ENCODE measurements at places on chromosomes 13 and 19.

DNA sequence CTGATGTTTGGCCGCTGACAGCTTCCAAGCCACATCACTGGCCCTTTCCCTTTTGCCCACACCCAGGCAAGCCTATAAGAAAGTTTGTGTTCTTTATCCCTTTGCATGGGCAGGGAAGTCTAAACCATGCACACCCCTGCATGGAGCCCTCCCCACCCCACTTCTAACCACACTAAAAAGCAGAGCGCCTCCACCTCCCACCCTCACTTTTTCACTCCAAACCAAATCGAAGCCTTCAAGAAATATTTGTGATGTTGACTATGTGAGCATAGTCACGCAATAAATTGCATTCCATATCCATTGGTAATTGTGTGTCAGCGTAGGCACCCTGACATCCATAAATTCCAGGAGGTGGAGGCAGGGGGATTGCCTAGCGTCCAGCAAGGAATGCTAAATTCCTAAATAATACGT, 104.4 kb upstream of the LSM14A start:
- no peak for DNase-seq

- DNase-seq: no peak
These were observed 11.2 kb downstream of the IL17D start for GRCh38 chr13:20714563-20715329.

DNA sequence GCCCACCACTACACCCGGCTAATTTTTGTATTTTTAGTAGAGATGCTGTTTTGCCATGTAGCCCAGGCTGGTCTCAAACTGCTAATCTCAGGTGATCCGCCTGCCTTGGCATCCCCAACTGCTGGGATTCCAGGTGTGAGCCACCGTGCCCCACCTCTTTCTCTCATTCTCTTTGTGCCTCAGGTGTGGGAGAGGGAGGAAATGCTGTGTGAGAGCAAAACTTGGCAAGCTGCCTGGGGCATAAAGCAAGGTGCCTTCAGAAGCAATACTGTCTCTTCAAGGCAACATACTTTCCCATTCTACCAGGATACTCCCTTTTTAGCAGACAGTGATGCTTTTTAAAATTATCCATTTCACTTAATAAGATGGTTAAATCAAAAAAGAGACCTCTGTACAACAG, 53.2 kb upstream of the RFC3 start:
- no peak for DNase-seq

DNA sequence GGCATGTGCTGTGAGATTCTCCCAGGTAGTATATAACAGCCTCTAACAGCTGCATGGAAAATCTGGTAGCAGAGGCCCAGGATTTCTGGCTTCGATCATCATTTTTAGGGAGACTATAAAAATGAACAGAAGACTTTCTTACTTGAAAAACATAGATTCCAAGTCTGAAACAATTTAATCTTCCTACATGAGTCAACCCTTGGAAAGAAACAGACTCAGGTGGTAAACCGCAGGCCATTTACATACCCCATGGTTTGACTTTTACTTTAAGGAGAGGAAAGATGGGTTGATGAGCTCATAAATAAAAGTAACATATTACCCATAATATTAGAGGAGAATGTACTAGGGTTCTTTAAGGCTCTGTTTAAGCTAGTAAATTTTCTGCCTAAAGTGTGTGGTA, 121.6 kb downstream of the CYSLTR2 start:
- DNase-seq: no peak

GRCh38 chr13:49539746-49540145, 44.0 kb downstream of the PHF11 start:
- no peak for DNase-seq

- no peak for DNase-seq
These were observed 20.3 kb downstream of the PLA2G4C start for GRCh38 chr19:48090281-48090802.

GRCh38 chr19:32231691-32232090, 113.7 kb upstream of the ZNF507 start:
- no peak for DNase-seq

DNA sequence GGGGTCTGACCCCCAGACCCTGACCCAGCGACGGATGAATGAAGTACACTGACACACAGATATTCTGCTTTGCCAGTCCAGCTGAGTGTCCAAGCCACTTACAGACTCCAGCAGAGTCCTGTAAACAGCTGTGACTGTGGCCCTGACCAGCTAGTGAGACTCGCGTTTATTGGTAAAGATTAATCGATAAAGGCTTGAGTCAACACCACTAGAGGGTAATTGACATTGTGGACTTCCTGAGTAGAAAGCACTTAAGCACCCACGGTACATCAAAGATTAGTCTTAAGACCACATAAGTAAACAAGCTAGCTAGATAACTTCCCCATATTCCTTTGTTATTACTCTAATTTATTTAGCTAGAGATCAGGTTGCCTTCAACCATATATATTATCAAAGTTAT, 146.0 kb downstream of the OXGR1 start:
- no peak for DNase-seq

GRCh38 chr13:21039097-21039800, 22.1 kb downstream of the LATS2 start:
- no peak for DNase-seq

DNA sequence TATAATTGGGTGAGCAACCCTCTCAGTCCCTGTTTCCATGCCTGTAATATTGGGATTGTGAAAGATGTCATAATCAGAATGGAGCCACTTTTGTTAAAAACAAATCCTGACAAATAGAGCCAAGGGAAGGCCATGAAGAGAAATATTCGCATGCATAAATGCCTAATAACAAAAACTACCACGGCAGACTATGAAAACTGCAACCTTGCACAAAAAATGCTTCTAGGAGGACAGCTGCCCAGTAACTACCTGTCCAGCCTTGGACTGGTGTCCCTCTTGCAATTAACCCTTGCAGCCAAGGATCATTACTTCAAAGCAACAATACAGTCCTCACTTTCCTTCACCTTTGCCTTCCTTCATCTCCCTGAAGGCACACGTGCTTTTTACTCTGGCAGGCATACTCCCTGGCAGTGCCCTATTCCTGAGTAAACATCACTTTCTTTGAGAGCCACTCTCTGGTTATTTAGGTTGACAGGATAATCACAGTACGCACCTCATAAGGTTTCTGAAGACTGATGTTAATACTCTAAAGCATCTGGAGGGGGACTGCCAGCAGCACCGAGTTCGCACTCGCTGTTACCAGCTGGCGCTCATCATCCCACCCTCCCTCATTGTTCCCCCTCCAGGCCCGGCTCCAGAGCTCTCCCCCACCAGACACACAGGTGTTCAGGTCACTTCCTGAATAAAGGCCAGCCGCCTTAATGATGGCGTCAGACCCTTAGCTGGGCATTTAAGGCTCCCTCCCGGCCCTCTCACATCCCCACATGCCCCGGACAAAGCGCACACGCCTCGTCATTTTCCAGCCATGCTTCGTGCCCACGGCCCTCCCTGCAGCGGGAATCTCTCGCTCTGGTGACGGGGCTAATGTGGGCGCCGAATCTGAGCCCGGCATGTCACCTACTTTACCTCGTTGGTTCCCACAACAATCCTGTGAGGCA, 57.3 kb downstream of the CDADC1 start:
- no peak for DNase-seq

- no peak for DNase-seq
These were observed 347.8 kb downstream of the ZNF536 start for GRCh38 chr19:30719999-30720345.

DNA sequence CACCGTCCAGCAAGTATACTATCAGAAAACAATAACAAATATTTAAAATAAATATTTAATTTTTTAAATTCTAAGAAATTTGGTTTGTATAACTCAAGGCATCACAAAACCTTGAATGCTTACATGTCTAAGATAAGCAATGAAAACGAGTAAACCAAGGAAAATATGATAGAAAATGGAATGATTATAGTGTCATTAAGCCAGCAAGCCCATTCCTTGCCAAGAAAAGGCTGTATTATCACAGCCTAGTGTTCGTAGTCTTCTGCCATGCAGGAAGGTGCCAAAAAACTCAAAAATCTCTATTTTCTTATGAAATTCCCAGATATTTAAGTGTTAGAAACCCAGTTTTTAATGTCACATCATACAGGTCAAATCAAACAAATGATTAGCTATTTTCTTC, 136.4 kb downstream of the STOML3 start:
- no peak for DNase-seq

- DNase-seq: no peak
These were observed 99.2 kb downstream of the SLC7A1 start for GRCh38 chr13:29496241-29496712.

GRCh38 chr19:56623006-56623405, 20.0 kb upstream of the SMIM17 start:
- no peak for DNase-seq

DNA sequence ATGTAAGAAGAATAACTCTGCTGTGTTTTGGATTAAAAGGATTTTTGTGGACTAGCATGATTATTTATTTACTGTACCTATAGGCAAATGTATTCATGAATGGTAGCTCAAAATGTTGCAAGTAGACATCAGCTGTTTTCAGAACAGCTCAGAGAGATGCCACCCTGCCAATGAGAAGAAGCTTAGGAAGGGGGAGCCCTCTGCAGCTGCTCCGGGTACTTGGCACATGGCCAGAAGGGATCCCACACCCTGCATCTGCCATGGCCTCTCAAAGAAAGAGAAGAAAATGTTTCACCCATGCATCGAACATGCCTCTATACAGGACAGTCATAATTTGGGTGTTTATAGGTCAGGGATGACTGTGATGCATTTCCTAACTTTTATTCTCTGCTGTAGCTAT, 30.5 kb upstream of the MBNL2 start:
- DNase-seq: no peak

- no peak for DNase-seq
These were observed 9.4 kb upstream of the CCDC97 start for GRCh38 chr19:41300555-41300954.

DNA sequence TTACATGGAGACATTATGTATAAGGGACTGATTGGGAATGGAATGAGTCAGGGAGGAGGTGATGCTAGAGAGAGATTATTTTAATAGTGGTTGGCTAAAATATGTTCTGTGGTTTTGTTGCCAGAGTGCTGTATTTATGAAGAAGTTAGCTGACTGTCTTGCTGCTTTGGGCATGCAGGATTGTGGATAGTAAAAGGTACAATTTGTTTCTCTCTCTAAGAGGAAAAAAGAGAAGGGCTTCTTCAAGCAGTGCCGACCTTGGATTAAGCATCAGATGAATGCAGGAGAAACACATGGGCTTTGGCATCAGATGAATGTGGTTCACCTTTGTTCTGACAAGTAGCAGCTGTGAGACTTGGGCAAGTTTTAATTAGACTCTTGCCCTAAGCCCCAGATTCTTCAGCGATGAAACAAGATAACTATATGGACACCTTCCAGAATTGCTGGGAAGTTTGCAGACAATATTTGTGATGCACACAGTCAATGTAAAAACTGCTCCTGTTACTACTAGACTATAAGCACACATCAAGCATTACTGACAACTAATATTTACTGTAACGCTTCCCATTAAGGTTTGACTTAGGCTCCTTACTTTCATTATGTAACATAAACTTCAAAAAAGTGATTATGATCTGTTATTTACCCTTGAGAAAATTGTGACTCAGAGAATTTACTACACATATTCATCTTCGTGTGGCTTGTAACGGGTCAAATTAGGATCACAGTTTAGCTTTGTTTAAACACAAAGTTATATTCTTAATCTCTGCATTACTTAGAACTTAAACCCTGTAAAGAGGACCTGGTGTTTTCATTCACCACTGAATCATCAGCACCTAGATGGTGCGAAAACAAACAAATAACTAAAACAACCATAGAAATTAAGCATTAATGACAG, 824.0 kb downstream of the PCDH9 start:
- DNase-seq: no peak

- no peak for DNase-seq
These were observed 10.1 kb downstream of the PPP6R1 start for GRCh38 chr19:55248704-55249103.

DNA sequence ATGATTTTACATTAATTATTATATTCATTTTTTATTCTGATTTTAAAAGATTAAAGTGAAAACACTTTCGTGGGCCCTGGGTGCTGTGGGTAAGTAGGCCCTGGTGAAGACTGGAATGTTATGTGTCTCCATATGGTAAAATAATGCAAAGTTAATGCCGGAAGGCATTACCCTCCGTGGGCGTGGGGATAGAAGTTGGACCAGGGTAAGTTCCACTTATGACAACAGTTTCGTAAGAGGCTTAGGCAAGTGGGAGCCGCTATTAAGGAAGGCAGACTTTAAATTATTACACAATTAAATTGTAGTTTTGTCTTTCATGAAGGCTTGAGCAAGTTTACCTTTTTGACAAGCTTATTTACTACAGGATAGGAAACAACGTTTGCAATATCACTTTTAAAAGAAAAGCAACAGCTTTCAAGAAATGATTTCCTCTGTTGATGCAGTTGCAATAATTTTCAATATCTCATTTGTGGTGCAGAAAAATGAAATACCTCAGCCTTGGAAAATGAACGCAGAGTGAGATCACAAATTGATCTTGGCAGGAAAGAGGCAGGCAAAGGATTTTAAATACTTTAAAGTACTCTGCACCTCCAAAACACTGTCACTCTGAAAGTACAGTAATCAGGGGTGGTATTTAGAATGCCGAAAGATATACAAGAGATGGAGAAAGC, 310.6 kb downstream of the DCT start:
- DNase-seq: no peak

DNA sequence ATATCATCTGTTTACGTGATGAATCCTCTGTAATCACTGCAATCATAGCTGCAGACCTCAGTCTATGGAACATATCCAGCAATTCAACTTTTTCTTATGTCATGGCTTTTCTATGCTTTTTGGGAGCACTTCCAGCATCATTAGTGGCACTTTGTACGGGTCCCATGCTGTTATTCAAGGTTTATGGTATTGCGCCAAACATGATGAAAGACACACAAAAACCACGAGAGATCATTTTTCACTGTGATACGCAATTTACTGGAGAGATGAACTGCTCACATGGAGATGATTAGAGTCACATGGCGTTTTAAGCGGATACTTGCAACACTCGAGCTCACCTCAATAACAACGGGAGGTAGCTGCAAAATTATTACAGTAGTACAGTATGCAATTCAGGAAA, 2101.7 kb upstream of the PCDH20 start:
- DNase-seq: no peak

- no peak for DNase-seq
These were observed 243.4 kb downstream of the ENOX1 start for GRCh38 chr13:43543331-43543730.

DNA sequence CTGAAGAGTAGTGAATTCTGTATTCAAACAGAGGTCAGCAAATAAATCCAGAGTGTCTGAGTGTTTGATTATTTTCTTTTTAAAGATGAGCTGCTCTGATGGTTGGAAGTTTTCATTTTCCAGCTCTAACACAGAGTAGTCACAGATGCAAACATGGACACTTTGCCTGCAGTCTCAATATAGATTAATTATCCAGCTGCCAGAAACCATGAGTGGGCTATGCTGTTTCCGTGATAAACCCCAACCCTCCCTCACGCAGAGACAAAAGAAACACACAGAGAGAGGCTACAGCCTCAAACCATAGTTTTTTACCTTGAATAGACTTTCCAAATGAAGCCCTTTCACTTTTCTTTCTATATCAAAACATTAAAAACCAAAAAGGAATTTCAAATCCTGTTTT, 884.7 kb downstream of the DIAPH3 start:
- DNase-seq: no peak

All from esophagus squamous epithelium (tissue), 5 donors.